ENCODE measurements at places on chromosomes 2 and 18.

DNA sequence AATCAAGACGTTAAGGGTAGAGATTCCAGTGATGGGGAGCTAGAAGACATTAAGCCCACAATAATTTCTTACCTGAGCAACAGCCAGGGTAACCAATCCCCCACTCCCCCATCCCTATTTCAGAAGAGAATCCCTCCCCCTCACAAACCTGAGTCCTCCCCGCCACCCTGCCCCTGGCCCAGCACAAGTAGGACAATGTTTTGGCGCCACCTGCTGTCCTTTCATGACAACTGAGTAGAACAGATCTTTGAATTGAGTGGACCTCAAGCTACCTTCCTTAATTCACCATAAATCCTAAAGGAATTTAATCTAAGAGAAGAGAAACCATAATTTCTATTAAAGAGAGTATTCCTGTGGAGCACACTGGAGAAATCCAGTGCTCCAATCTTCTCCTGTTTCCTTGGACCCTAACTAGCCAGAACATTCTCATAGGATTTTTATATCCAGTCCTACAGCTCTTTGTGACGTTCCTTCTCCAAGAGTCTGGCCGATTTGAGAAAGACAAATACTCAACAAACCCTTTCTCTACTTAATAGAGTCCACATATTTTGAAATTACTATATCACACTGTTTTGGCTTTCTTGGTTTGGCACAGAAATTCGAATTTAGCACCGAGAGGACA lies 41.1 kb downstream of the NHEJ1 start:
- DNase-seq: no peak

DNA sequence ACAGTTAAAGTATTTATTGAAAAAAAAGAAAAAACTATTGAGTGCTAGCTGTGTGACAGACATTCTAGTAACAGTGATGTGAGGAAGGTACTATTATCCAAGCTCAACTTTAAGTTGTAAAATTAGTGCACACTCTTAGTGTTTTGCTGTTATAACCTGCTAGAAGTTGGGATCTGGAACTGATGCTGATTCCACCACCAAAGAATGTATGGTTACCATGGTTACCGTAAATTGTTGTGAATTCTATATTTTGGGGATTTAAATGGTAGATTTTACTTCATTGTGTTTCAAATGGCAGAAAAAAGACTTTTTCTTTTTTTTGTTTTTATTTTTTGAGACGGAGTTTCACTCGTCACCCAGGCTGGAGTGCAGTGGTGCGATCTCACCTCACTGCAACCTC lies 5.3 kb downstream of the AGFG1 start:
- DNase-seq: no peak

DNA sequence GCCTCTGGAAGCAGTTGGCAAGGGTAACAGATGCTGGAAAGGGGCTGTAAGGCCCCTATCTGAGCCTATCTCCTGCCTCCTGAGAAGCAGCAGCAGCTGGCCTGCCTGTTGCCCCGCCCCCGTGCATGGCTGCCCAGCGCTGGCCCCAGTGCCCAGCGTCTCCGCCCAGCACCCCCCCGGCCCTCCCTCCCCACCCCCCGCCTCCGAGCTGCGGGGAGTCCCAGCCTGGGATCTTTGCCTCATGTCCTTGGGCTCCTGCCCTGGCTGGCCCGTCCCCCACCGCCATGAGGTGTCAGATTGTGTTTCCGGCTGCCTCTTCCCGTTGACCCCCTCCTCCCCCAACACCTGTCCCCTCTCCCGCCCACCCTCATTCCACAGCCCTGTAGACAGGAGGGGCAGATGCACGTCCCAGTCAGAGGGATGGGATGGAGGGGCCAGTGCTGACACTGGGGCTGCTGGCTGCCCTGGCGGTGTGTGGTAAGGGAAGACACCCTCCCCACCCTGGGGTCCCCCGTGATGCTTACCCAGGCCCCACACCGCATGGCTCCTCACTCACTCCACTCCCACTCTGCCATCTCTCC lies at the start of gene CHRND:
Gene CHRND, plus strand, starts transcription at position 370 of the 581 bp plus-strand sequence. Its CDS starts 56 bp downstream, at position 426.
- no peak for DNase-seq

DNA sequence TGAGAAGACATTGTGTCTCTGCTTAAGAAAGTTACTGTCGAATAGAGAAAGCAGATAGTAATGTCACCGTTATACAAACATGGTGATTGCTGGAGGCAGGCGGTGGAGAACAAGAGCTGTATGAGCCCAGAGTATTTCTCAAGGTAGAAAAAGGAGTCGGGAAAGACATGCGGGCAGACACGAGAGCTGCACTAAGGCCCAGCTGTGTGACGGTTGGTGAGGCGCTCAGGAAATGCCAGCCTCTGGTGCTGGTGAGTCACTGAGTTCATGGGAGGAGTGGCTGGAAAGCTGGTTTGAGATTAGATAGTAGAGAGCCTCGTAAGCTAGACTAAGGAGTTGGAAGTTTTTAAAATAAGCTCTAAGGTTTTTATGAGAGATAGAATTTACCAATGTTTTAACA lies 390.9 kb upstream of the TRIB2 start:
- DNase-seq: no peak

DNA sequence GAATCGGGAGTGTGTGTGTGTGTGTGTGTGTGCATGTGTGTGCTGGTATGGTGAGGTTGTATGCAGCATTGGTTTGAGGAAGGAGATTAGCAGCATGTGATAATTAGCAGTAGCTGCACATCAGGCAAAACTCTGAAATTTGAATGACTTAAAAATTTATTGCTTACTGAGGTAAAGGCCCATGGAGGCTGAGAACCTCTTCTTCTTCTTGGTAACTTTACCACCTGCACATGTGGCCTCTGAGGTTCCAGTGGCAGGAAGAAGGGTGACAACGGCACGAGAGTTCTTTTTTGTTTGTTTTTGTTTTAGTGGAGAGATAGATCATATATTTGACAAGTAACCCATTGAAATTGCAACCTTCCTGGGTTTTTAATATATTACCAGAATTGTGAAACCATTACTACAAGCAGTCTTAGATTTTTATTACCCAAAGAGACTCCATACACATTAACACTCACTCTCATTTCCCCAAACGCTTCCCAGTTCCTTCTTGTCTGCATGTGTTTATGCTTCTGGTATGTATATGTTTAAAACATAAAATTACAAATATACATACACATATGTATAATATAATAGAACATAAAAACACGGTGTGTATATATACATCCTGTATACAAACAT lies 292.1 kb downstream of the PTGR3 start:
- no peak for DNase-seq

DNA sequence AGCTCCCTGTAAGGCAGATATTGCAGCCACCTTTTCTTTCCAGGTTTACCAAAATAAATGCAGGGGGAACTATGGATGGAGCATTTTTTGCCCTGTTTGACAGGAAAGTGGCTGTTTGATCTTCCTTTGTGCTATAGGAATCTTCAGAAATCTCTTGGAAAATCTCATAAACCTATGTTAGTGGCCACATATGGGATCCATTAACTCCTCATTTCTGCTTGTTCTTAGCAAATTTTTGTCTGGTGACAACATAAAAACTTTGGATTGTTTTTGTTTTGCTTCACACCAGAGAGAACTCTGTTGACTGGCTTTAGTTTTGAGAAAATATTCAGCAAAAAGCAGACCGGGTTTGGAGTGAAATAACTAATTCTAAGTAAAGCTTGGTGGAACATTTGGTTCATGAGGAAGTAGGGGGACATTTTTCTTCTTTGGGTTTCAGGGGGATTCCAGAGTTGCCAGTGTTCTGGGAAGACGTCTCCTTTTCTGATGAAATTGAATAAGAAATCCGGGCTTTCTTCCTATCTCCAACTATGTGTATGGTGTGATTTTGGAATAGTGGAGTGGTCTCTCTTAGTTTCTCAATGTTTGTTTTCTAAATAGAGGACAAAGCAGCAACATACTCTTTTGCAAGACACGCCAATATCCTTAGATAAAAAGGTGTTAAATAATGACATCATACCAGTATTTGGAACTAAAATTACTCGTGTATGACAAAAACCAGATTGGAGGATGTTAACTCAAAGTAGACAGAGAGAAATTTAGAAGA lies 174.4 kb downstream of the ICOS start:
- no peak for DNase-seq

DNA sequence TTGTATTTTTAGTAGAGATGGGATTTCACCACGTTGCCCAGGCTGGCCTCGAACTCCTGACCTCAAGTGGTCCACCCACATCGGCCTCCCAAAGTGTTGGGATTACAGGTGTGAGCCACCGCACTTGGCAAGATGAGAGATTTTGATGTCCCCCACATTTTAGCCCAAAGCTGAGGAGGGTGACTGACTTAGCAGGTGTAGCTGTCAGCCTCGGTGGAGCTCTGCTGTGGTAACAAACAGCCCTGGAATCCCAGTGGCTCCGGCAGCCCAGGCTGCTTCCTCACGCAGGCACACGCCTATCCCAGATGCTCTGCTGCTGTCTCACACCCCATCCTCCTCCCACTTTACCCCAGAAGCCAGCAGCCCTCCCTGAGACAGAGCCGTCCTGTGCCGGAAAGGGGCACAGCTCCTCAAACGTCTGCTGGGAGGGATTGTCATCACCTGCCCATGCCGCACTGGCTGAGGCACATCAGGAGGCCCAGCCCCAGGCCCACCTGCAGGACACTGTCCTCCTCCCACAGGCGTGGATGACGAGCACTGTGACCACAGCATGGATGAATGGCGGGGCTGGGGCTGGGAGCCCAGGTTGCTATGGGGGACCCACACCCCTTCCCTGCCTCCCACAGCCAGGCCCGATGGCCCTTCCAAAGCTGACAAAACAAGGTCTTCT lies 10.6 kb upstream of the BOK start:
- no peak for DNase-seq

GRCh38 chr18:54606835-54607212 lies 15.8 kb downstream of the DYNAP start:
- DNase-seq: no peak

GRCh38 chr18:62209046-62209445 lies 22.0 kb downstream of the RELCH start:
- DNase-seq: no peak

- DNase-seq: no peak
Measured at GRCh38 chr2:27902098-27902497, 11.6 kb downstream of the BABAM2 start.

DNA sequence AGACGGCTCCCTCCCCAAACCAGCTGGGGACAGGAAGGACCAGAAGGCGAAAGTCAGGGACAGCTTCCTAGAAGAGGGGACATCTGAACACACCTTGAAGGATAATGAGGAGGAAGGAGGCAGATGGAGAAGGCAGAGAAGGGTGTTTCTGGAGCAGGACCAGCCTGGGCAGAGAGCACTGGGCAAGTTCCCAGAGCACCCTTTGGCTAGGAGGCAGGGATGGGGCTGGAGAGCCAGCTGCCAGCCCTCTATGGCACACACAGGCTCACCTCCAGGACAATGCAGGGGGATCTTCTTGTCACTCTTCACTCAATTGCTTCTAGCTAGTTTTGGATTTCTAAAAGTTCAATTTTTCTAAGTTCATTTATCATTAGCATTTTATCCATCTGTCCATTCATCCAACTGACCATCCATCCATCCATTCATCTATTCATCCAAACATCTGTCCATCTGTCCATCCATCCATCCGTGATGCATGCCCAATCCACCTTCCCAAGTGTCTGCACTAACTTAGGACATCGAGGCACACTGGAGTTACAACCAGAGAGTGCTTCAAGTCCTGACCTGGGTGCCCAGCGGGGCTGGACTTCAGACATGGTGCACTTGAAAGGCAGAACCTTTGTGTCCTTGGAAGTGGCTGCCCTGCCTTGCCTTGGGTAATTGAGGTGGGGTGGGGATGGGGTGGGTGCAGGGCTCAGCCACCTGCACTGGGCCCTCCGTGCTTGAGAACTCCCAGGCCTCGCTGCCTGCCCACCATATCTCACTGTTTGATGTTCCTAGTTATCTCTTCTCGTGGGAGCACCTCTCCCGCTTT lies 42.5 kb downstream of the INHBB start:
- DNase-seq: no peak

GRCh38 chr2:147845411-147845971 lies 662 bp downstream of the ACVR2A start:
- DNase-seq: no peak

GRCh38 chr2:28704621-28705020 lies 47.0 kb upstream of the PPP1CB start:
- no peak for DNase-seq

DNA sequence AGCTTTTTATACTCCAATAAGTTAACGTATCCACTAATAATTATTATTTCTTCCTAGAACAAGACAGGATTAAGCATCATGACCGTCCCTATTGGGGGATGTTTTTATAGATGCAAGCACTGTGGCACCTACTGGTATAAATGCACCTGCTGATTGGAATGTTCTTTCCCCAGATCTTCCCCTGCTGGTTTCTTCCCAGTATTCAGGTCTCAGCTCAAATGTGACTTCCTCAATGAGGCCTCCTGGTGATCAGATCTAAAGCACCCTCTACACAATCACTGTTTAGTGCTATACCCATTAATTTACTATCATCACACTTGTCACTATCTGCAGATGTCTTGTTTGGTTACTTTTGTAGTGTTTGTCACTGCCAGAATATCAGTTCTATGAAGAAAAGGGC lies 3.9 kb upstream of the TYMS start:
- DNase-seq: no peak

GRCh38 chr18:3157606-3158005 lies 62.2 kb downstream of the MYOM1 start:
- no peak for DNase-seq

DNA sequence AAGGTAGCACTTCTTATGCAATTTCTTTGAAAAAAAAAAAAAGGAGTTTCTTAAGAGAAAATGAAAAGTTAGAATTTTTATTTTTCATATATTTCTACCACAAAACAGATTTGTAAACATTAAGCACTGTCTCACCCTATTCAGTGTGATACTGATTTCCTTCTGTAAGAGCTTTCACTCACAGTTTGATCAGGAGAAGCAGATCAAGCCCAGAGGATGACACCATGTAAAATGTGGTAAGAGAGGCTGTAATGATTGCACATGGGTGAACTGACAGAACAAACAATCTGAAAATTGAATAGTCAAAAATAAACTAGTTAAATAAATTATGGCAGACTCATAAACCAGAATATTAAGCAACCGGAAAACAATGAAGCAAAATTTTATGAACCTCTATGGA lies 54.5 kb downstream of the MEMO1 start:
- DNase-seq: no peak

GRCh38 chr2:189658306-189659212 lies 2.7 kb upstream of the ASNSD1 start:
- DNase-seq: no peak

GRCh38 chr2:179927041-179927440 lies 65.6 kb upstream of the ZNF385B start:
- DNase-seq: no peak

- no peak for DNase-seq
Measured at GRCh38 chr2:175008009-175008408, 2.8 kb upstream of the CHN1 start.

DNA sequence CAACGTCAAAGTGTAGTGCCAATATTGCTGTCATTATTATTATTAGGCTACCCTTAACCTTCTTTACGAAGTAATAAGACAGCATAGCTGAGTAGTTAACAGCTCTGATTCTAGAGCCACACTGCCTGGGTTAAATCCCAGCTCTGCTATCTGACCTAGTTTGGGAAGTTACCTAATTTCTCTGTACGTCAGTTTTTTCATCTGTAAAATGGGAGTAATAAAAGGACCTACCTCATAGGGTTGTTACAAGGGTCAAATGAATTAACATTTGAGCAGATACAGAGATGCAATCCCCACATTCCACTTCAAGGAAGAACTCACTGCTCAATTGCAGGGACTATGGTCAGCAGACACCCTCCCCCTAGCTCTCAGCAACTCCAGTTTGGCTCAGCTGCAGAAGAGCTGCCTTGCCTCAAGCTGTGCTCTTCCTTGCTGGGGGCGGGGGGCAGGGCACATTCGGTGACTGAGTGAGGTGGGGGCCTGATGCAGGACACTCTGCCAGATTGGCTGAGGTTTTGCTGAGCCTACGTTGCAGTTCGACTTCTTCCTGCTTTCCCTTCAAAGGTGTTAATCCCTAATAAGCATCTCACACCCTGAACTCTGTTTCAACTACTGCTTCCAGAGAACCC lies 11.0 kb upstream of the LGALSL start:
- DNase-seq: no peak
